NCI-H1105 (cell line): ENCODE measurements at places on chromosomes 3 and 15.

DNA sequence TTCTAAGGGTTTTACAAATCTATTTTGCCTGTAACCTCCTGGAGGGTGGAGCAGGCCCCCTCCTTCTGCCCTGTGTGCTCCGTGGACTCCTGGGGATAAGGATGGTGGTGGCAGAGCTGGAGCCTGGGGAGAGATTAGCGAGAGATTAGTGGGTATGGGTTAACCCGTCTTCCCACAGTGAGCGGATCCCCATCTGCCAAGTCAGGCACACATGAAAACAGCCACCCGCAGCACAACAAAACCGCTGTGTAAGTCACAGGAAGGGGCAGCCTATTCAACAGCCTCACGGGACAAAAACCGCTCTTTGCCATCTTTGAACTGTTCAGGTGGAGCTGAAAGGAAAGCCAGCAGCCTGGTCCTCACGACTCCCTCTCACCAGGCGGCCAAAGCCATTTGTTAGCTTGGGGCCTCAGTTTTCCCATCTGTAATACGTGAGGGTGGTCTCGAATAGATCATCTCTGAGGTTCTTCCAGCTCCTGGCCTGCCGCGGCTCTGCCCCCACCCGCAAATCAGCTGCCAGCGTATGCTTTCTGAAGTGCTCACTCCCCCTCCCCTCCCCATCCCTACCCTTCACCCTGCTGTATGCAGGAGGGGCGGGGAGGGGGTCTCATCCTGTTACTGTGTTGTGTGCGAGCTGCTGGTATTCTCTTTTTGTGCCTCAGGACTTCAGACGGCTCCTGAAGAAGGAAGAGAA is 43.6 kb downstream of the PDIA5 start:
- DNase-seq = no peak

DNA sequence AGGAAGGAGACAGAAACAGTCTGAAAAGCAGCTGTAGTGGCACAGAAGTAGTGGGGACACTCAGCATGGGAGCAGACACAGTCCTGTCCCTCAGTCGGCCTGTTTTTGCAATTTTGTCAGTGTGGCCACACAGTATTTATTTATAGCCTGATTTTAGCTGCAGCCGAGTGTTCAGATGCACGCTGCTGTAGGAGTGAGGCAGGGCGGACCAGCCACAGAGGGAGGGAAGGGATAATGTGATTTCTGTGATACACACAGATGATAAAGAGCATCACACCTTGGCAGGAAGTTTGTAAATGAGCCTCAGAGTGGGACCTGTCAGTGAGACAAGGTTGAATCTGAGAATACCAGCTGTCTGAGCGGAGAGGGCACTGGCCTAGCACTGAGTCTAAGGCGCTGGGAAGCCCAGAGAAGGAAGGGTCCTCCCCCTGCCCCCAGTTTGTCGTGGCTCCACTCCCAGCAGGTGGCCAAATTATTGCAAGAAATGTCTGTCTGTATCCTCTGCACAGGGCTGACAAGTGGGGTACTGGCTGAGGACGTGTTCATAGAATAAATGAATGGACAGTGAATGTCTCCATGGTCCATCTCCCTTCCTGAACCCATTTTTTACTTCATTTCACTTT is 3.8 kb downstream of the PSTPIP1 start:
- DNase-seq = no peak

- DNase-seq = no peak
These were observed 279.7 kb upstream of the GOLGA6L4 start for GRCh38 chr15:83955806-83956265.

DNA sequence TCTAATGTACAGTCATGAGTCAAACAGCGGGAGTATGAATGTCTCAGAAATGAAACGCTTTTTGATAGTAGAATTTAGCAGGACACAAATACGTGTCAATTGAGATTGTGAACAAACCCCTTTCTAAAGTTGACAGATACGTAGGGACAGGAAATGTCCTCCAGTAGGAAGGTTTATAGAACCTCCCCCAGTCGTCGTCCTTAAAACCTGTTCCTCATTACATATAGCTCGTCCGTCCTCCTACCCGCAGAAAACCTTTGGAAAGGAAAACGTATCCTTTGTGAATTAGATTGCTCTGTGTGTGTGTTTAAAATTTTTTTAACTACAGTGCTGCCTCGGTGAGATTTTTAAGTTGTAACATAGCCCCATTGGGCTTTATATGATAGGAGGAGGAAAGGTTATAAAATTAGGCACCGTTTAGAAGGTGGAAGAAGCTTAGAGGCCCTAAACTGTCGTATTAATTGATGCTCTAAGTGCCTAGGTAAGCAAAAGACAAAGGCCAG is 4.1 kb downstream of the UBE2E1 start:
- no peak for DNase-seq

DNA sequence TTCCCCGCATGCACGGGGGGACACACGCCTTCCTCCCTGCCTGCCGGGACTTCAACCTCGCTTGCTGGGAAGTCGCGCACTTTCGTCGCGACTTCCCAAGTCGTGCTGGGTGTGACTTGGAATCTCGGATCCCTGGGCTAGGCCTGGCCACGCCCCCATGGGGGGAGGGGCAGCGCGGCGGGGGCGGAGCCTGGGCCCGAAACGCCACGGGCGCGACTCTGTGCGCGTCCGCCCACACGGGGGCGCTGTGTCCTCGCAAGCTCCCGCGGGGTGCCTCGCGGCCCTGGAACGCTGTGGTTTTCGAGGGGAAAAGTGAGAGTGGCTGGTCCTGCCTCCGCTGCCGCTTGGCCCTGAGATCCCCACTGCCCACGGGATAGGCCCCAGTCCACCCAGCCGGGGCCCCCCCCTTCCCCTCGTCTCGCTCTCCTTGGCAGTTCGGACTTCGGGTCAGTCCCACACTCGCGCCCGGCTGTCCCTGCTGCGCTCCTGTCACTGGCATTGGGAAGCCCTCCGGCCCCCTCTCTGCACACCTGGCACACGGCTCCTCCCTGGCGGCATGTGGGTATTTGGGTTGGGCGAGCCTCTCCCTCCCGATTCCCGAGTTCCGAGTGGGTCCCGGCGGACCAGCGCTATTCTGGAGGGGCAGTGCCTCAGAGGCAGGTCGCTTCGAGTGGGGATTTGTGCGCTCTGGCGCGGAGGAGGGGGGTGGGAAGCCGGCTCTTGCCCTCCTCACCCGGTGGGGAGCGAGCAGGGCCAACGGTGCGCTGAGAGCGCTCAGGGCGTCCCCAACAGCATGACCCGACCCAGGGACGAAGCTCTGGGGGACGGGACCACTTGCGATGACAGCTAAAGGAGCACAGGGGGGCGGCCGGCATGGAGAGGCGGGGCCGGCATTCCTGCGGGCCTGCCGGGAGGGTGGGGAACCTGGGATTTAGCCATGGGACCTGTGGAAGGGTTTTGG is 23.6 kb downstream of the SEC61A1 start:
- DNase-seq = peak; percentile 95

DNA sequence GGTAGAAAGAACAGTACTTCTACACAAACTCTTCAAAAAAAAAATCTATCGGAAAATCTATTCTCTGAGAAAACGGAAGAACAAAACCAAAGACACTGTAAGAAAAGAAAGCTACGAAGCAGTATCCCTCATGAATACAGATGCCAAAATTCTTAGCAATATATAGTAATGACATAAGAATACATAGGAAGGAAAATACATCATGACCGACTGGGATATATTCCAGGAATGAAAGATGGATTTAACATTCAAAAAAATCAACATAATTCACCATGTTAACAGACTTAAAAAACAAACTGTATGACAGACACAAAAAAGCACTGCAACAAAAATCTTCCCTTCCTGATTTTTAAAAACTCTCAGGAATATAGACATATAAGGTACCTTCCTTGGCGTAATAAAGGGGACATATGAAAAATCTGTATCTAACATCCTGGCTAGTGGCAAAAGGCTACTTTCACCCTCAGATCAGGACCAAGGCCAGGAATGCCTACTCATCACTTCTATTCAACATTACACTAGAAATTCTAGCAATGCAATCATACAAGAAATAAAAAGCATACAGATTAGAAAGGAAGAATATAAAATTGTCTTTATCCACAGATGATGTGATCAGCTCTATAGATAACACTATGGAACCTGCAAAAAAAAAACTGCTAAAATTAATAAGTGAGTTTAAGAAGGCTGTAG is 77.6 kb upstream of the XXYLT1 start:
- DNase-seq = no peak

- no peak for DNase-seq
These were observed 86.2 kb downstream of the ASB7 start for GRCh38 chr15:100688549-100689120.

DNA sequence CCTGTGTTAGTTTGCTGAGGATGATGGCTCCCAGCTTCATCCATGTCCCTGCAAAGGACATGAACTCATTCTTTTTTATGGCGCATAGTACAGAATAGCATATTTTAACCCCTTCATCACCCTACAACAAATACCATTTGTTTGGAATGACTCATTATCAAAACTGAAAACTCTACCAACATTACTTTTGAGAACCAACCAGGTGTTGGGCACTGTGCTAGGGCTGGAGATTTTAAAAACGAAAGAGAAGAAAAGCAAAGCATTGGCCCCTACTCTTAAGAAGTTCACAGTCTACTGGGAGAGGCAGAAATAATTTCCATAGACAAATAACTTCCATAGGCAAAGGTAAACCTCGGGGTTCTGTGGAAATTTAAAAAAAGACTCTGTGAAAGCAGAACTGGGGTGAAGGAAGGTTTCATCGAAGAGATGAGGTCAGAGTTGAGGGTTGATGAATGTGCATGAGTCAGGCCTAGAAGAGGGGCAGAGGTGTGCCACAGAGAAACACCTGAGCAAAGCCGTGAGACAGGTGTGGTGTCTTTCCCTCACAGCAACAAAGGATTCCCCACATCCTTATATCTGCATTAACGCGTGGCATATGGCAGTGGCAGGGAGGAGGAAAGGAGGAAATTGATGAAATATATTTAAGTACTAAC is 51.0 kb downstream of the MCF2L2 start:
- DNase-seq = peak; percentile 94

DNA sequence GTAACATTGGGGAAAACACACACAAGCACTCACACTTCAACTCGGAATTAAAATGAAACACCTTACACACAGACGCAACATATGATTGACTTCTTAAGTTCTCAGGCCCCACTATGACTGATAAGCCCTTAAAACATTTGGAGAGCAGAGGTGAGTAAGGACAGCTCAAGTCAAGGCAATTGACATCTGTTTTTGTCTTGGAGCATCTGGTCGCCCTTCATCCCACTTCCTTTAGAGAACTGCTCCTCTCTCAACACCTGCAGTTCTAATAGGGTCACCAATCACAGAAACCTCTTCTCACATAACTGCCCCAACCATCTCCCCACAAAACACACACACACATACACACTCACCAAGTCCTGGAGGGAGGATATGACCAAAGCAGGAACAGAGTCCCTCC is 43.4 kb downstream of the ERC2 start:
- DNase-seq = no peak

- DNase-seq = no peak
These were observed 50.6 kb downstream of the HEG1 start for GRCh38 chr3:125005222-125005621.

DNA sequence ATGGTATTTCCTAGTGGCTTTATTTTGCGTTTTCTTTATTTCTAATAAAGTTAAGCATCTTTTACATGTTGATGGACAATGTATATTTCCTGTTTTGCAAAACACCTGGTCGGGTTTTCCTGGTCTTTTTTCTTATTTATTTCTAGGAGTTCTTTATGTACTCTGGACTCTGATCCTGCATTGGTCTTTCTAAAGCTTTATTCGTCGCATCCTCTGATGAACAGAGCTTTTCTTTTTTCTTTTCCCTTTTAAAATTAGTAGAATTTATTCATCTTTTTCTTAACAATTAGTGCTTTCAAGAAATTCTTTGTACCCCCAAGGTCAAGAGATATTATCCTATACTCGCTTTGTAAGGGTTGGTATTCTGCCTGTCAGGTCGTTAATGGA is 32.2 kb downstream of the ZDHHC19 start:
- DNase-seq = no peak

DNA sequence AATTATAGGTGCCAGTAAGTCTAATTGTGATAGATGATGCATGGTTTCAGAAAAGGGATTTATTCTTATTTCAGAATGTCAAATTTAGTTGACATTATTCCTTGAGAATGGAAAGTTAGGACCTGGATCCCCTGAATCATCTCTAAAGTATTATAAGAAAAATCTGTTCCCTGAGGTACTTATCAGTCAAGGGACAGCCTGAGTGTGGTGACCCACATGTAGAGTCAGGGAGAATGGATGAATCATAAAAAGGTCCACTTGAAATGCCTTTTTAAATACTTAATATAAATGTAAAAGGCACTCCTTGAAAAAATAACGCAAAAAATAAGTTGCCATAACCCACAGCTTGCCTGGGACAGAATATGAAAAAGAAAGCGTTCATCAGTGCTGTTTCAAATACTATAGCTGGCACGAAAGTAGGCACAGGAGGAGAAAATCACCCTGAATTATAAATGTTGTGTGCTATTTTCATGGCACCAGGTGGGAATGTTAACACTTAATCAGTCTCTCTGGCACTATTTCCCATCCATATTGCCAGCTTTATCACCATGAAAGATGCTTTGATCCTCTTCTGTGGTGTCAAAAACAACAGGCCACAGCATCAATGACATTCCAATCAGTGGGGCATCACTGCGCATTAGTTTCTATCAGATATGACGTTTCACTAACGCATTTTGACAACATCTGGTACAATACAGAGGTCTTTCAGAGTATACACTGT is 208.5 kb downstream of the EPHA3 start:
- DNase-seq = no peak

- no peak for DNase-seq
These were observed 354.6 kb downstream of the CNTN6 start for GRCh38 chr3:1447452-1447851.

GRCh38 chr3:126490619-126491018 is 14.9 kb upstream of the ZXDC start:
- DNase-seq = no peak

GRCh38 chr3:58116985-58117384 is 93.8 kb downstream of the DNASE1L3 start:
- no peak for DNase-seq

- DNase-seq = no peak
These were observed 15.3 kb downstream of the ABTB1 start for GRCh38 chr3:127688022-127688415.

- no peak for DNase-seq
These were observed 21.5 kb downstream of the ULK4 start for GRCh38 chr3:41940393-41940792.

- DNase-seq = no peak
These were observed 5.9 kb downstream of the RNU6-1 start for GRCh38 chr15:67833710-67834511.

DNA sequence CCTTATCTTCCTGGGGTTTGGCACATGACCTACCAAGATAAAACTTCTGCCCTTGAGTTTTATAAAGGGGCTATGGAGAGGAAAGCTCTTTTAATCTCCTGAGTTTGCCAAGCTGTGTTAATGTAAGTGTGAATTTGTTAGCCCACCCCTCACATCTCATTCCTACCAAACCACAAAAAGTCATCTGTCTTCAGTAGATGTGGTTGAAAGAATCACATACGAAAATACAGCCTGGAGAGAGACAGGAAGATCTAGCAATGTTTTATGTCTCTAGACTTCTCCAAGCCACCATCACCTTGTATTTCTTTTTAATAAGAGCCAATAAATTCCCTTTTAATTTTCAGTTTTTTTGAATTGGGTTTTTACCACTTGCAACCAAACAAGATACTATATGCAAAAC is 68.9 kb upstream of the ZNF280D start:
- no peak for DNase-seq

- no peak for DNase-seq
These were observed 39.0 kb downstream of the ADAMTSL3 start for GRCh38 chr15:83692746-83693581.
